Occipital lobe (tissue), 3 donors: ENCODE measurements at places on chromosomes 12 and 14. TPM values are rescaled to one million over a fixed set of nuclear protein-coding genes. Genes with fewer than 3 reads are reported as not detected.

Gene SLCO1B1
- 0.16 TPM for total RNA-seq

Gene PRICKLE1
- 8.7 TPM for total RNA-seq

DNA sequence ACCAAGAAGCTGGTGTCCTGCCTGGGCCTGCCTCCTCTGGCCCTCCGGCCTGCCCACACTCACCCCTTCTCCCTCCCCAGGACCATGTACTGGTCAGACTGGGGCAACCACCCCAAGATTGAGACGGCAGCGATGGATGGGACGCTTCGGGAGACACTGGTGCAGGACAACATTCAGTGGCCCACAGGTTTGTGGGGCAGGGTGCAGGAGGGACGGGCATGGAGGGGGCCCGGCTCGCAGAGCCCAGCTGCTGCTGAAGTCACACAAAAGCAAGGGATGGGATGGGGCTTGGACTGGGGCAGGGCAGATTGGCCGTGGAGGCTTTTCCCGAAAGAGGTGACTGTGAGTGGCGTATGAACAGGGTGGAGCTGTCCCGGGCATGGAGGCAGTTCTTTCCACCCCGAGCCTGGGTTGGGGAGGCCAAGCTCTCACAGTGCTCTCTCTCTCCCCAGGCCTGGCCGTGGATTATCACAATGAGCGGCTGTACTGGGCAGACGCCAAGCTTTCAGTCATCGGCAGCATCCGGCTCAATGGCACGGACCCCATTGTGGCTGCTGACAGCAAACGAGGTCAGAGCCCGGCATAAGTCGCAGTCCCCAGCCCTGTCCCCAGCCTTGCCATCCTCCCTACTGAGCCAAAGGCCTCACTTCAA is 7.8 kb upstream of the NXPH4 start:
- peak; percentile 45 for DNase-seq

GRCh38 chr12:56537546-56537945 is 15.9 kb downstream of the RBMS2 start:
- no peak for DNase-seq

GRCh38 chr12:39780411-39780912 is 160.9 kb upstream of the ABCD2 start:
- no peak for DNase-seq
